SW 1271 (cell line): ENCODE measurements at places on chromosomes 3 and 15.

- DNase-seq: no peak
Observed at GRCh38 chr15:74821091-74821789, 5.2 kb upstream of the CPLX3 start.

- no peak for DNase-seq
Observed at GRCh38 chr15:96807361-96807760, 476.9 kb downstream of the NR2F2 start.

- no peak for DNase-seq
Observed at GRCh38 chr15:75104804-75105557, 81.6 kb downstream of the PPCDC start.

- DNase-seq: no peak
Observed at GRCh38 chr15:100596792-100597191, 5.2 kb downstream of the LINS1 start.
